ENCODE measurements at places on chromosomes 12 and 14.
A peak's percentile ranks its signal among the peaks of the same experiment; 100 is the strongest.

DNA sequence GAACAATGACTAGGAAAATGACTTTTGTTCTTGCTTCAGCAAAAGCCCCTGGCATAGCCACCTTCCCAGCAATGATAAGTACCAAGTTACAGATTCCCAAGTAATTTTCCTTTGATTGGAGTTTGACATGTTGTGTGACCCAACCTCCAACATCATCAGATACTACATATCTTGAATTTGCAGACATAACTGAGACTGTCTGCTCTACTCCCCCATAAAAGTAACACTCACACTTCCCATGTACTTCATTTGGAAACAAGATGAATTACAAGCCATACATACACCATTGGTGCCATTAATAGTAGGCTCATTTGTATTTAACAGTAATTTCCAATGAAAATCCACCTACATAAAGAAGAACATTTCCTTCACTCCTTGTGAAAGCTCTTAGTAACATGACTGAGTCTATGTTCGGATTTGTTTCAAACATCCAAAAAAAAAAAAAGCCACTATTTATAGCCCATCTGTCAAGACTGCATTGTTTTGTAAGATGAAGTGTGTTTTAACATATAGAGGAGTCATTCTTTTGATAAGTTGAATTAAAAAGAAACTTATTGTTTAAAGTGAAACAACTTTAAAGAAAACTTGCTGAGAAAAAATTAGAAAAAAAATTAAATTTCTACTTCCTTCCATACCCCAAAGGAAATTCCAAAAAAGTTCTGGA lies 12.0 kb upstream of the SLCO1A2 start:
- H3K36me3 ChIP-seq: no peaks in the 10 kb centered on the region
- no peak overlapping the region for H3K4me3 ChIP-seq
- no peaks in the 10 kb centered on the region for H3K4me1 ChIP-seq

- no peak overlapping the region for H3K4me3 ChIP-seq
- H3K27ac ChIP-seq: no peak overlapping the region
- H3K4me1 ChIP-seq: no peaks in the 10 kb centered on the region
- H3K27me3 ChIP-seq: no peaks in the 10 kb centered on the region
- DNase-seq: no peak
Measured at GRCh38 chr12:19550626-19551025, 111.3 kb downstream of the AEBP2 start.

DNA sequence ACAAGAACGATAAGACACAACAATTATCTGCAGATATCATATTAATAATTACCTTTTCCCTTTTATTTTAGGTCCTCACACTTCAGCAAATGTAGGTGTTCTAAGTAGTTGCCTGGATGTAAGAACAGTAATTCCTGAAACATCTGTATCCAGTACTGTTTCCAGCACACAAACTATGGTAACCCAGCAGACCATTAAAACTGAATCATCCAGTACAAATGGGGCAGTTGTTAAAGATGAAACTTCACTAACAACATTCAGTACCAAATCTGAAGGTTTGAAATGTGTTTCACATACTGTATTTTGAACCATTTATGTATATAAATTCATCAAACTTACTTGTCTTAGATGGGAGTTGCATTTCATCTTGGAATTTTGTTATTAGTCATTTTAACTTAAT lies 31.0 kb downstream of the HCFC2 start:
- no peak overlapping the region for H3K27ac ChIP-seq
- no peaks in the 10 kb centered on the region for H3K4me1 ChIP-seq
- no peak overlapping the region for H3K4me3 ChIP-seq
- peak; percentile 3 for DNase-seq
- no peaks in the 10 kb centered on the region for H3K27me3 ChIP-seq

DNA sequence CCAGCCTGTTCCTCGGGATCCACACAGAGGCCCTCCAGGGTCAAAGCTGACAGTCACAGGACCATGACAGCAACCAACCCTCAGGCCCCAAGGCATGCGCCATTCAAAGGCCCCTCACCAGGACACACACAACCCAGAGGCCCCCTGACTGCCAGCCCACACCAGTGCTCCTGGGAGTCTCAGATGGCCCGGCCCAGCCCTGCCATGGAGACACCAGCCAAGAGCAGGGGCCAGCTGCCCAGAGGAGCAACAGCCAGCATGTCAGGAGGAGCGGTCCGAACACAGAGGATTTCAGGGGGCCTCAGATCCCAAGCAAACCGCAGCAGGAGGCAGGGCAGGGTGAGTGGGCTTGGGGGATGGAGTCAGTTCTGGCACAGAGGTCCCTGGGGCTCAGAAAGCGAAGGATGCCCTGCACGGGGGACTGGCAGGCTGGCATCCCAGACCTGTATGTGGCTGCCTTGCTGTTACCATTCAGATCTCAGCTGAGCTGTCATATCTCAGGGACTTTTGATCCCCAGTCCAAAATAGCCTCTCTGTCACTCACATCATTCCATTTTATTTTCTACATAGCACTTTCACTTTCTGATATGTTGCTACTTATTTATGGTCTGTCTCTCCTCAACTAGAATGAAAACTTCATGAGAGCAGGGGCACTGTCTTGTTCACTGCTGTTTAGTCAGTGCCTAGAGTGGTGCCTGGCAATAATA lies 4.8 kb downstream of the TMEM229B start:
- peak; percentile 41 for DNase-seq
- H3K27ac ChIP-seq: no peak overlapping the region
- H3K4me1 ChIP-seq: peaks cover 4% of the 10 kb centered on the region
- H3K27me3 ChIP-seq: no peaks in the 10 kb centered on the region
- peaks cover 23% of the 10 kb centered on the region for H3K36me3 ChIP-seq

DNA sequence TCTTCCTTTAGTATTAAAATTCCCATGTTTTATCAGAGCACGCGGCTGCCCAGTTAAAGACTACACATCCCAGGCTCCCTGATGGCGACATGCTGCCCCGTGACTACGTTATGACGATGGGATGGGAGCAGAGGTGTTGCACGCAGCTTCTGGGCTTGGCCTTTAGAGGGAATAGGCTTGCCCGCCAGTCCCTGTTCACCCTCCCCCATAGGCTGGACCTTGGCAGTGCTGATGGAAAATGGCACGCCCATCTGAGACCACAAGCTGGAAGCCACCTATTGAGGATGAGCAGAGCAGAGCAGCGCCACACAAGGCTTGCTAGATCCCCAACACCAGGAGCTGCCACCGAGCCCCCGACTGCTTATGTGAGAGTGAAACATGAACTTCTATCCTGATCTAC lies 24.7 kb downstream of the TTC7B start:
- no peaks in the 10 kb centered on the region for H3K36me3 ChIP-seq
- DNase-seq: no peak
- H3K4me1 ChIP-seq: no peaks in the 10 kb centered on the region
- H3K4me3 ChIP-seq: no peak overlapping the region
- no peak overlapping the region for H3K27ac ChIP-seq

DNA sequence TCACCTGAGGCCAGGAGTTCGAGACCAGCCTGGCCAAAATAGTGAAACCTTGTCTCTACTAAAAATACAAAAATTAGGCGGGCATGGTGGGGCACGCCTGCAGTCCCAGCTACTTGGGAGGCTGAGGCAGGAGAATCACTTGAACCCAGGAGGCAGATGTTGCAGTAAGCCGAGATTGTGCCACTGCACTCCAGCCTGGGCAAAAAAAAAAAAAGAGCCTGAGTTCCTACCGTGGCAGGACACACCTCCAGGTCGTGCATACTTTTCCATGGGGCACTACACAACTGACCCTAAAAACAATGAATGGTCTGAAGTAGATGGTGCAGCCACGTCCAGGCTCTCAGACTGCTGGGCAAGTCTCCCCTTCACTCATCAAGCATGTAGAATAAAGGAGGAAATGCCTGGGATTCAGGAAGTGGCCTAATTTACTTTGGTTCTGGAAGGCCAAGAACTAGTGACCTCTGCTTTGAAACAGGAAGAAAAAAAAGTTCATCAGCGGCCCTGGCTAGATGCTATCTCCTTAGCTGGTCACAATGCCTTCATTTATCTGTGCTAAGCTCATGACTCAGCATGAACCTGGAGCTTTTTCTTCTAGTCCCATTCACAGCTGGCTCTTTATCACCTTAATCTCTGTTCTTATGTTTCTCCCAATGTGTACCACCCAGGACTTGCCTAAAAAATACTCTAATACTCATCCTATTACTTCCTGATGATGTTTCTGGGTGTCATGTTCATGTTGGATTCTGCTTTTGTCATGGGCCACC lies 55.8 kb upstream of the OR6J1 start:
- no peak overlapping the region for H3K27ac ChIP-seq
- H3K36me3 ChIP-seq: no peaks in the 10 kb centered on the region
- no peak for DNase-seq

DNA sequence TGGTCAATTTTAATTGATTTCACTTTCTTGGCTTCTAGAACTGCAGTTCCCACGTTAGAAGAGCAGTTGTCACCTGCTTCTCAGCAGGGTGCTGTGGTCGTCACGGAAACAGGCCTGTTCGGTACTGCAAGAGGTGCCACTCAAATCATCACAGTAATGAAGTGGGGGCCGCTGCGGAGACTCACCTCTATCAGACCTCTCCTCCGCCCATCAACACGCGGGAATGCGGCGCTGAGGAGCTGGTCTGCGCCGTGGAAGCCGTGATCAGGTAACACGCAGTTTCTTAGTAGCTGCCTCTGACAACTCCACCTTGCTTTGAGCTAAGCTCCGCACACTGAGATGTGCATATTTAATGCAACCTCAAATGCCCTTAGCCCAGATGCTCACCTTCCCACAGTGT lies 107.2 kb downstream of the UNC79 start:
- peaks cover 2% of the 10 kb centered on the region for H3K4me1 ChIP-seq
- no peak for DNase-seq
- peaks cover 5% of the 10 kb centered on the region for H3K27me3 ChIP-seq
- H3K36me3 ChIP-seq: no peaks in the 10 kb centered on the region
- H3K4me3 ChIP-seq: no peak overlapping the region

DNA sequence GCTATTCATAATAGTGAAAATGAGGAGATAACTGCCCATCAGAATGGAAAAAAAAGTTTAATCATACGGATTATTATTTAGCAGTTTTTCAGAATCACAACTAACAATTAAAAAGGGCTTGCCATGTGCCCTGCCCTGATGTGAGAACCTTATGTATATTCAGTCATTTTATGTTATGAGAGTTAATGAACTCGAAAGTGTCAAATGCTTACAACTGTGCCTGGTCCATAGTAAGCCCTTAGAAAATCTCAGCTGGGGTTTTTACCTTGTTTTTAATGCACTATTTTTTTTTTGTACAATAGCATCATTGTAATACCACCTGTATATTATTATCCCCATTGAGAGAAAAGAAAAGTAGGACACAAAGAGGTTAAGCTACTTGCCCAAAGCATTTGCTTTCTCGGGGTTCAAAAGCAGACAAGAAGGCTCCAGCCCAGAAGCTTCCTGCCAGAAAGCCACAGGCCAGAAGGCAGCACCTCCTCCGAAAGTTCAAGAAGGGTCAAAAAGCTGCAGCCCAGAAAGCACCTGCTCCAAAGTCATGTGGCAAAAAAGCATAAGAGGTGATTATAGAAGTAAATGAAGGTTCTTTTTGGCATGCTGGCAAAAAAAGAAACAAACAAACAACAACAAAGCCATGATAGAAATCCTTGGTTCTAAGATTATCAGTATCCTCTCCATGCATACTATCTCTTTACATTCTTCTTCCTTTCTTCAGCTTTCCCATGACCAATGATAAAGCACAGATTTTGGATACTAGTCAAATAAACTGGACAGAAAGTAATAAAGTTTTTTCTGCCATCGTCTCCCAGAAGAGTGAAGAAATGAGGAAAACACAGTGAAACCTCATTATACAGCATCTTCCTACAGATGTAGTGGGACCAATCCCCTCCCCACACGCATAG lies 59.1 kb upstream of the NAP1L1 start:
- H3K4me3 ChIP-seq: no peak overlapping the region
- DNase-seq: no peak
- H3K4me1 ChIP-seq: no peaks in the 10 kb centered on the region
- H3K36me3 ChIP-seq: no peaks in the 10 kb centered on the region

DNA sequence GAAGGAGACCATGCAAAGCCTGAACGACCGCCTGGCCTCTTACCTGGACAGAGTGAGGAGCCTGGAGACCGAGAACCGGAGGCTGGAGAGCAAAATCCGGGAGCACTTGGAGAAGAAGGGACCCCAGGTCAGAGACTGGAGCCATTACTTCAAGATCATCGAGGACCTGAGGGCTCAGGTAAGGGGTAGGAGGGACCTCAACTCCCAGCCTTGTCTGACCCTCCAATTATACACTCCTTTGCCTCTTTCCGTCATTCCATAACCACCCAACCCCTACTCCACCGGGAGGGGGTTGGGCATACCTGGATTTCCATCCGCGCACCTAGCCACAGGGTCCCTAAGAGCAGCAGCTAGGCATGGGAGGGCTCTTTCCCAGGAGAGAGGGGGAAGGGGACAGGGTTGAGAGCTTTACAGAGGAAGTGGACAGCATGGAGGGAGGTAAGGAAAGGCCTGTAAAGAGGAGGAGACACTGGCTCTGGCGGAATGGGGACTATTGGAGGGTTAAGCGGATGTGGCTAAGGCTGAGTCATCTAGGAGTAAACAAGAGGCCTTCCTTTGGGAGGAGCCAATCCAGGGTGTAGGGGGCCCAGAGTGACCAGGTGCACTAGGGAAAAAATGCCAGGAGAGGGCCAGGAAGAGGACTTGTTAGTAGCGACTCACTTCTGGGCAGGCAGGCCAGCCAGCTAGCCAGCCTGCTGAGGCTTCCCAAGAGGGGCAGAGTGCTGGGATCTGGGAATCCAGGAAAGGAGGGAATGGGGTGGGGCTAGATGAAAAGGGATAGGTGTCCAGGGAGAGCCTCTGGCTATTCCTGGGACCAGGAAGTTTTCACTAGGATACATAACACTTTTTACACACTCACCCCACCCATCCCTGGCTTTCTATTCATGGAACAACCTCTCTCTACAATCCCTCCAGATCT lies 754 bp downstream of the KRT18 start:
- peaks cover 43% of the 10 kb centered on the region for H3K4me1 ChIP-seq
- peak overlapping the region; percentile 95 for H3K27ac ChIP-seq
- DNase-seq: peak; percentile 93

Data from large intestine (tissue), 12 donors.